SW 1271 (cell line): ENCODE measurements at places on chromosomes 3 and 15.

- no peak for DNase-seq
Measured at GRCh38 chr3:4836516-4836915, 142.7 kb upstream of the BHLHE40 start.

GRCh38 chr15:29139540-29140459, 129.8 kb downstream of the NSMCE3 start:
- no peak for DNase-seq

GRCh38 chr3:33006081-33006480, 54.6 kb downstream of the CCR4 start:
- DNase-seq: no peak

GRCh38 chr3:169394316-169394715, 269.2 kb downstream of the MECOM start:
- DNase-seq: no peak

- no peak for DNase-seq
Measured at GRCh38 chr3:70974747-70975146, 608.8 kb downstream of the FOXP1 start.

DNA sequence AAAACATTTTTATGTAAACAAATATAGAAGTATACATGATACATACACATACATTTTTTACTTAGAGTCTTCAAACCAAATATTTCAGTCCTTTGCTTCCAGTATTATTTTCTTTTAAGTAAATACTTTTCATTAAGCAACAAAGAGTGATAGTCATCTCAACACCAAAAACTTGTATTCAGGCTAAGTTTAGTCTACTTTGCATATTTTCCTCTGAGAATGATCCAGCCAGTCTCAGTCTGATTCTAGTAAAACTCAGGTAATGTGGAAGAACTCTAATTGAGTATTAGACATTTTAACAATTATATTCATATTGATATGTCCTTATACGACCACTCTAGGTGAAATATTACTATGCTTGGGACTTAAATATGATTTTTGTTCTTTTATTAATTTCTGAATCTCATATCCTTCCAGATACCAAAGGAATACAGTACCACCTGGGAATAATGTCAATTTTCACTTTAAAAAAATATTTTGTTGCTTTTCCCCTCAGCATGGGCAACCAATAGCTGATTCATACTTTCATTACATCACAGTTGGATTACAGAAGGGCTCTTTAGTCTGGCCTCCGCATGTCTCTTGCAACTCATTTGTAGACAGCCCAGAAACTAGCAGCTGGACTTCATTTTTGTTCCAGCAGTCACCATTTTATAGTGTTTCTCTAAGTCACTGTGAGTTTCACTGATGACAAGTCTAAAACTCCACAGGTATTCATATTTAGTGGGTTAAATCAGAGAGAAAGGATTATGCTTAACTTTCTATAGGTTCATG, 390.4 kb downstream of the ZBTB20 start:
- no peak for DNase-seq

DNA sequence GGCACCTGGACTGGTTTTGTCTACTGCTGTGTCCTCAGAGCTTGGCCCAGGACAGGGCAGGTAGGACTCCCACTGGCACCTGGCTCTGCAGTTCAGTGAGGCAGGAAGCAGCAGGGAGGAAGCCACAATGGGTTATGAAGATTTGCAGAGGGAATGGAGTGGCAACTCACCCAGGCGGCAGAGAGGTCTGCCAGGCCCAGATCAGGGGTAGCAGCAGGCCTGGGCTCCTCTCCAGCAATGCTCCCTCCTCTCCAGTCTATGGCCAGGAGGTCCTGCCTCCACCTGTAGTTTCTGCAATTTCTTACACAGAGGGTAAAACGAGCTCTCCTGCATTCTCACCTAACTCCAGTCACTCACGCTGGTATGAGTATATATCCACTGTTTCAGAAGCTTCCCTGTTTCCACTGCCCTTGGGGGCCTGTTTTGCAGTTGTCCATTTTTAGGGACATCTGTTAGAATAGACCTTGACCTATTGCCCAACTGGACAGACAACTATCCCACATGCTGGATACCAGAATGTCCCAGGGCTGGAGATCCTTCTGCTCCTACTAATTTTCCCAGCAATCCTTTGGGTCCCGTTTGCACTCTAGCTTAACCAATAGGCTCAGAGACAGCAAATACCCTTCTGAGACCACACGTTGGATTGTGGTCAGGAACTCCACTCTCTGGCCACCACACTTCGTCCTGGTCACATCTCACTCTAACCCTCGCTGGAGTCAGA, 35.2 kb downstream of the HMCES start:
- DNase-seq: no peak

GRCh38 chr15:91782221-91782620, 71.3 kb upstream of the SLCO3A1 start:
- DNase-seq: no peak

GRCh38 chr3:136381051-136381450, 130.9 kb downstream of the PCCB start:
- DNase-seq: no peak

GRCh38 chr3:113630956-113631542, 65.4 kb downstream of the USF3 start:
- DNase-seq: no peak

DNA sequence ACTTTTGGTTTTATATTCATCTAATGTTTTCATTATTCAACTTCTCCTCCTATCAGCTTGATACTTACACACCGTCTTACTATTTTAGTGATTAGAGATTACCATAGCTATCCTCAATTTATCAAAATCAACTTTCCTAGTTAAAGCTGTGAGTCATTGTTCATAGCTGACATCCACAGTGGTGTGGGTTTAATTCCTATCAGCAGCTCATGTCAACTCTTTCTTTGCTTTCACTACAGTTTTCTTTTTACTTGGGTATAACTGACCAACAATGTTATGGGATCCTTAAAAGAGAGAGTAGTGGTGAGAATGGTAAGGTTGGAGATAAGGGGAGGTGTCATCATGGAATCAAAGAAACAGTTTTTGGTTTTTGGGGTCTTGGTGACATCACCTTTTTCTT, 112.7 kb downstream of the NFKBIZ start:
- DNase-seq: no peak

GRCh38 chr3:99575683-99576082, 62.7 kb upstream of the COL8A1 start:
- DNase-seq: no peak

- DNase-seq: no peak
Measured at GRCh38 chr3:51605938-51606337, 65.1 kb upstream of the TEX264 start.

DNA sequence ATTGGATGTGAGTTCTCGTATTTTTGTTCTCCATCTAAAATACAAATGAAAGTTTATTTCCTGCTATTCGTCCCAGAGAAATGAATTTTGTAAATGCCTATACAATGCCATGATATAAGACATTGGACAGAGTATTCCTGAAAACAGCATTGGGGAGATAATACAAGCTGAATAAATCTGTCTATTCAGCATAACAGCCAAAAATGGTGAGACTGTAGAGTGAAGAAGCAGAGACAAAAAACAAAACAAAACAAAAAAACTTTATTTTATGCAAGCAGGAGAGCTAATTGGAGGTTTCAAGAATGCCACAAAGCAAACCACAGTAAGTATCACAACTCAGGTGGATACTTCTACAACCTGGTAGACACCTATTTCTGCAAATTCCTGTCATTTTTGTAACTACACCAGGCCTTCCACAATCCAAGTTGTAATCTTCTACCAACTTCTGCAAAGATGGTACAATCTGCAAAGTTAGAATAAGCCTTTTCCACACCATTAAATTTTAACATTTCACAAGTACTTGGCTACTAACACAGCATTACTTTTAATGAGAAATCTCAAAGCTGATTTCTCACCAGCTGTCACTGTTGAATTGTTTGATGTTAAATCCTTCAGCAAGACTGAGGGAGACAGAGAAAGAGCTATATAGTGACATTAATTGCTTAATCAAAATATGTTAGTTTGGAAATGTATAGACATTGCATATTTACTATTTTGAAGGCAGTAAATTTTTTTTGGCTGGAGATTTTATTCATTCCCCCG, 163.1 kb downstream of the CLSTN2 start:
- DNase-seq: no peak

- peak; percentile 17 for DNase-seq
Measured at GRCh38 chr3:113898892-113899291, 48.9 kb upstream of the ZDHHC23 start.
